Bronchial epithelial cell (primary cell): ENCODE measurements at places on chromosomes 6 and 20. TPM values are rescaled to one million over a fixed set of nuclear protein-coding genes. Genes with fewer than 3 reads are reported as not detected.

DNA sequence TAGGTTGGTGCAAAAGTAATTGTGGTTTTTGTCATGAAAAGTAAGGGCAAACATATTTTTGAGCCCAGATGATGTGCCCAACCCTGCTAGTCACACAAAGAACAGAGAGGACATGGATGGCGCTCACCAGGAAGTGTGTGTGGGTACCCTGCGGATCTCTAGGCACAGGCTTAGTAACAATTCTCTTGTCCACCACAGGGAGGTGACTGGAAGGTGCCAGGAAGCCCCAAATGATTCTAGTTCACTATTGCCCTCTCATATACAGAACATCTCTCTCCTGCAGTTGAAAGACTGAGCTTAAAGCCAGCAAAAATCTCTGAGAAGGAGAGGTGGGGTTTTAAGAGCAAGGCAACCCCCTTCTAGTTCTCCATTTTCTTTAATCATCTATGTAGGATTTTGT, 272.1 kb upstream of the TAB2 start:
- no peak for DNase-seq

DNA sequence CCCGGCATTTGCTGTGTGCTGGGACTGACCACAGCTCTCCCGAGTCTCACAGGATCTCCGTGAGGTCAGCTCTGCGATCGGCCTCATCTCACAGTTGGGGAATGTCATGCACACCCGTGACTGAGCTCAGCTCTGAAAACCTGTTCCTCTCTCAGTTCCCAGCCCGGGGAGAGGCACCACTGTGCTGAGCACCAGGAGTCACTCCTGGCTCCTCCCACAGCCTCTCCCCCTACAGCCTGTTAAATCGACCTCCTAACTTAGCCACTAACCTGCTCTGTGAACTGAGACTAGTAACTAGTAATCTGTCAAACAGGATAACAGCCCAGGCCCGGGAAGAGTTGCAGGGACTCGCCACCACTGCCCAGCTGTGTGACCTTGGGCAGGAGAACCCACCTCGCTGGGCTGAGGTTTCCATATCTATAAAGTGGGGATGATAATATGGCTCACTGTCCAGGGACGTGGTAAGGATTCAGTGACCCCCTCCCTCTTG, 20.1 kb upstream of the NOL4L start:
- no peak for DNase-seq

PGC gene
- not detected in 2 replicates for total RNA-seq

- peak; percentile 67 for DNase-seq
Measured at GRCh38 chr6:142378138-142378875, 76.5 kb downstream of the ADGRG6 start.

VSTM2L gene
- 5.0 TPM in 2 replicates for total RNA-seq

DNA sequence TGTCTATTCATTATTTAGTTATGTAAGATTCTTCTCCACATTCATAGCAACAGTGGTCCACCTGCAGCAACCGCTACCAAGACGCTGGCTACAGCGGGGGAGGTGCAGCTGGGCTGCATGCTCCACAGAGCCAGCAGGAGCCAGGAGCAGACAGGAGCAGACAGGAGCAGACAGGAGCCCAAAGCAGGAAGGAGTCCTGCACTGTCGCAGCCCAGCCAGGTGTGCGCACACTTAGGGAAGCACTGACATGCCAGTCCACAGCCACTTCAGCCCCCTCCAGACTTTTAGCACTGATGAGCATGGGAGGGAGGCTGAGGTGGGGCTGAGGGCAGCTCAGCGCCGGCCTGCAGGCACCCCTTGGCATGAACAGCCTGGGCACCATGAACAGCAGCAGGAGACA, 19.6 kb downstream of the KIF16B start:
- no peak for DNase-seq

- peak; percentile 81 for DNase-seq
Measured at GRCh38 chr6:157323255-157323965, at the start of gene TMEM242. Gene TMEM242, minus strand, starts transcription at chr6:157323519. Its CDS starts 20 bp downstream, at chr6:157323499.

GRCh38 chr20:44641325-44641724, 10.2 kb downstream of the ADA start:
- DNase-seq = peak; percentile 72

DNA sequence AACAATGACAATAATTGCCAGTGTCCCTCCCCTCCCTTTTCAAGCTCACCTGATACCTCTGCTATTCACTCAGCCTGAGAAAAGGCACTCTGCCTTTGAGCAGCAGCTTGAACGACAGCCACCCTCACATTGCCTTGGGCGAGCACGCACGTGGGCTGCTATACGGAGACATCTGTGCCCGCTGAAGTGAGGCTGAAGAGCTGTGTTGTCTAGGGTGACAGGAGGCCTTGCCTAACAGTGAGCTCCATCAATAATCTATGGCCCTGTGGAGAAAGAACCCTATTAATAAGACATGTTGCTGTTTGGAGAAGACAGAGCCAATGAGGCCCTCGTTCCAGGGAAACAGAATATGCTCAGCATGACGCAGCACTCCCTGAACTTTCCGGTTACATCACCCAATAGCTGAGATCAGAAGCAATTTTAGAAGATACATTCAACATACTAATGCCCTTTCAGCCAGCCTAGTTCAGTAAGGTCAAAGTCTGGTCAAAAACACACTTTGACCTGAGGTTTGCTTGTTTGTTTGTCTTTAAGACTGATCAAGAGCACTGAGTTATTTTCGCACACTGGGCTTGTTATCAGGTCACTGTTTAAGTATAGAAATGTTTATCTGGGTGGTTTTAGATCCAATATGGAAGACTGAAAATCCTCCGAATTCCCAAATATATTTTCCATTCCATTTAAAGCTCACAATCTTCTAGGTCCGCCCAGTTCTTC, 30.6 kb downstream of the RBM24 start:
- DNase-seq = peak; percentile 4

- no peak for DNase-seq
Measured at GRCh38 chr20:8061861-8062518, 42.4 kb upstream of the TMX4 start.

GRCh38 chr6:75409928-75410327, 83.7 kb downstream of the FILIP1 start:
- DNase-seq = no peak

BPIFB2 gene
- not detected in 2 replicates for total RNA-seq

DNA sequence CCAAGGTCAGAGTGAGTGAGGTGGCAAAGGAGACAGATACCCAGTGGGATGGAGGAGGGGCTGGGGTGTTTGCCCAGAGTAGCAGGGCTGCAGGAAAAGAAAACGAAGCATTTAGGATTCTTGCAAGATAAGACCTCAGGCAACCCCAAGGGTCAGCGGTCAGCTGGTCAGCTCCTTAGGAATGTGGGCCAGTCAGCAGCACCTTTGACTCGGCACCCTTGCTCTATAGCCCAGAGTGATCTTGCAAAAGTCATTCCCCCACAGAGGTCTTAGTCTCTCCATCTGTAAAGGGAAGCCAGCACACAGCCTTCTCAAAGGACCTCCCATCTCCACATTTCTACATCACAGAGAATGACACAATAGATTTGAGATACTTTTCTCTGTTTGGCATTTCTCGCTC, 56.7 kb downstream of the VEGFA start:
- DNase-seq = no peak

- DNase-seq = peak; percentile 17
Measured at GRCh38 chr6:105015482-105015881, 58.6 kb downstream of the LIN28B start.

DNA sequence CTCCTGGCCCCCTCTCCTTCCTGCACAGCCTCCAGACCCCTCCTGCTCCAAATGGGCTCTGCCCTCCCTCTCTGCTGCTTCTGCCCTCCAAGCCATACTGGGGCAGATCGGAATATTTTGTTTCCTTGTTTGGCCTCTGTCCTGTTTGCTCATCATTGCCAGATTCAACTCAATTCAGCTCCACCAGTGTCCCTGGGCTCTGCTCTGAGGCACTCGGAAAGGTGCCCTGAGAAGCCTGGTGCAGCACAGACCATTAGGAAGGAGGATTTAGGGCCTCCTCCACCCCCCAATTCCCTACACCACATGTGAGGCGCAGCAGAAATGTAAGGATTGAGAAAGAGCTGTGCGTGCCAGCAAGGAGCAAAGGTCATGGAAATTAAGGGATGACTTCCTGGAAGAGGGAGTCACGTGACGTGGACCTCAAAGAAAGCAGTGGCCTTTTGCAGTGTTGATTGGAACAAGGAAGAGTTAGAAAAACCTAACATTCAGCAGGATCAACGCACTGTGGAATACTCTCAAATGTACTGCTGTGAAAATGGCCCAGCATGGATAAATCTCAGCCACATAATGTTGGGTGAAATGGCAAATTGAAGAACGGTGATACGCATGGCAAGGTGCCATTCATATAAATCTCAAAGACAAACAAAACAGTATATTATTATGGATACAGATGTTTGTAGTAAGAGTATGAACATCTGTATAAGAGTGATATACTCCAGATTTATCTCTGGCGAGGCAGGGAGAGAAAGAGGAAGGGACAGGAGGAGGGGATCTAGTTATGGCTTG, 229.5 kb upstream of the RNF24 start:
- DNase-seq = no peak

BTNL2 gene
- total RNA-seq = 0.13 and 0.26 TPM in 2 replicates

DNA sequence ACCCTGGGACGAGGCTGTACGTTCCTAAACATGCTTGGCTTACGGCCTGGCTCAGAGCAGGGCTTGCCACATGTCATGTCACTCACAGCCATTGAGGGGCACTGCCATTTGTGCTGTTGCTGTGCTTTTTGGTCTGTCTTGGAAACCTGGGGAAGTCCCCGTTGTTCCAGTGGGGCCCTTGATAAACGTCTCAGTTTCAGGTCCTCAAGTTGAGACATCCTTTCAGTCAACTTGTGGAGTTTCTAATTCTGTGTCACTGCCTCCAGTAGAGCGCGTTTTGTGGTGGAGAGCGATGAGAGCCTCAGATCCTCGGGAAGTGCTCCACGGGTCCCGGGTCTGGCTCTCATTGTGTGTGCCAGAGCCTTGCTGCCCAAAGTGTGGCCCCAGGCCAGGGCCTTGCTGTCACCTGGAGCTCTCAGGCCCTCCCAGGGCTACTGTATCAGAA, 43.0 kb upstream of the CCR6 start:
- DNase-seq = no peak

DNA sequence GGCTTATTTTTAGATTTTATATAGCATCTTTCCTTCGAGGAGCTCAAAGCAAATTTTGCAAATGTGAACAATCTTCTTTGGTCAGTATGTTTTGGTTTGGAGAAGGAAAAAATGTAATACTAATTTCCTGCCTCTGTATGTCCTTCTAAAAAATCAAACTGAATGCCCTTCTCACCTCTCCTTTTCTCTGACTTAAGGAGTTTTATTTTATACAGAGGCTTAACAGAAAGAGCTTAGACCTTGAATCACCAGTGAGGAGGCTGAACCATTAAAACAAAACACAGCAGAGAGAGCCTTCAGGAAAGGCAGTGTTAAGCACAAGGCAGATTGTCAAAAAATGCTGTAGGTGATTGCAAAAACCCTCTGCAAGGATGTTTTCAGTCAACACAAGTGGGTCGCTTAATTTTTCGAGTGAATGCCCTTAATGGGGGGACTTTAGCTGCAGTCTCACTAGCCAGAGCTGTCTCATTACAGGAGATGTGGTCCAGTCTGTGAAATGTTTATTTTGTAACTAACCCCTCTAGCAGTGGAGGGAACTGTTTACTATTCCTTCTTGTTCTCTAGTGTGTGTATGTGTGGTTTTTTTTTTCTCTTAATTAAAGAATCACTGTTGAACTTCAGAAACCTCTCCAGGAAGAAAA, 481.3 kb upstream of the CITED2 start:
- no peak for DNase-seq

DNA sequence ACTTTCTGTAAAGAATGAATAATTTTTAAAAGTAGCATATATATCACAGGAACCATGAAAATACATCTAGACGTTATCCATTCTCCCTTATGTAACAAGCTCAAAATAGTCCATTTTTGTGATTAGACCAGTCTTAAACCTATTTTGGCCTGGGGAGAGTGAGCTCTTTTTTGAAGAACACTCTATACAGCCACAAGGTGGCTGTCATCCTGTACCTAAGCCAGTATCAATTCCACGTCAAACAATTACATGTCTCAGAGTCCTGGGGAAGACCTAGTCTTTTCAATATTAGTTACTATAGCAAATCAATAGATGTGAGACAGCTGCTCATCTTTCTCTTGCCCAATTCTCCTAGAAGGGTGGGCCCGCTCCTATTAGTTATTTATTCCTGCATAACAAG, 28.4 kb downstream of the FBXO5 start:
- DNase-seq = no peak

TRIM40 gene
- not detected in 2 replicates for total RNA-seq

SLC16A10 gene
- under 0.01 and 0.26 TPM in 2 replicates for total RNA-seq

- peak; percentile 52 for DNase-seq
Measured at GRCh38 chr20:884983-885952, 30.9 kb downstream of the ANGPT4 start.

PNPLA1 gene
- total RNA-seq = 0.26 and 1.2 TPM in 2 replicates

- DNase-seq = no peak
Measured at GRCh38 chr6:107653183-107653580, 163.3 kb downstream of the SOBP start.
